ENCODE measurements at places on chromosomes 12 and 14.

- no peak for DNase-seq
Observed at GRCh38 chr12:110379631-110380030, 23.9 kb downstream of the ANAPC7 start.

DNA sequence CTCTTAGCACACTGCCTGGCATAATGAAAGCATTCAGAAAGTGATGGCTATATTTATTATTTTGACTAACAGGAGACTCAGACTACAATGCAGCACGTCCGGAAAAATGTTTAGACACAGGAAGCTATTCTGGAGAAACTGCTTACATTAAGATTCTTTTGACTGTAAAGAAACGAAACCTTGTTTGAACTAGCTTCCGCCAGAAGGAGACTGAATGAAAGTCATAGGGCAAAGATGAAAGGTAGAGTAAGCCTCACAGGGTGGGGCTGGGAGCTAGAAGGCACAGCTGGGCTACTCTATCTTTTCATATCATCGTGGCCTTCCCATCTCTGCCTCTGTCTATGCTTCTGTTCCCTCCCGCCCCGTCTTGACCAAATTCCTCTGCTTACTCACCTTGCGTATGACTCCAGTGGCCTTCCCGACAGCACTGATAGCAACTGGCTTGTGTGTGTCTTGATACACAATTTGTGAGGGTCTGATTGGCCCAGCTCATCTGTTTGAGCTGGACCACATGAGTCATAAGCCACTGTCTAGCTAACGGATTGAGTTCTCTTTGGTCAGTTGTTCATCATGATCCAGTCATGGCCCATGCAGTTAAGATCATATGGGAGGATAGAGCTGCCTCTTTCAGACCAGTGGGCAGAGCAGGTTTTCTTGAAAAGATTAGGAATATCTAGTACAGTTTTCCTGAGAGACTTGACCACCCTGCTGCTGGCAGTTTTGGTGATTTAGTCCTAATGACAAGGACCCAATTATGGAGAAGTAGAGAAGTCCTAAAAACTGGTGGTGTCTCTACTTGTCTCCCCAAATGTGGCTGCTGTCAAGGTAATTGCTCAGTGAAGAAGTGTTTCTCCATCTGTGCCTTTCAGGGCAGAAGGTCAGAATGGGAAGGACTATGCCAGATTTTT is 151.5 kb upstream of the SLC38A2 start:
- DNase-seq = no peak

- no peak for DNase-seq
Observed at GRCh38 chr12:58408516-58408915, 467.1 kb downstream of the ATP23 start.

DNA sequence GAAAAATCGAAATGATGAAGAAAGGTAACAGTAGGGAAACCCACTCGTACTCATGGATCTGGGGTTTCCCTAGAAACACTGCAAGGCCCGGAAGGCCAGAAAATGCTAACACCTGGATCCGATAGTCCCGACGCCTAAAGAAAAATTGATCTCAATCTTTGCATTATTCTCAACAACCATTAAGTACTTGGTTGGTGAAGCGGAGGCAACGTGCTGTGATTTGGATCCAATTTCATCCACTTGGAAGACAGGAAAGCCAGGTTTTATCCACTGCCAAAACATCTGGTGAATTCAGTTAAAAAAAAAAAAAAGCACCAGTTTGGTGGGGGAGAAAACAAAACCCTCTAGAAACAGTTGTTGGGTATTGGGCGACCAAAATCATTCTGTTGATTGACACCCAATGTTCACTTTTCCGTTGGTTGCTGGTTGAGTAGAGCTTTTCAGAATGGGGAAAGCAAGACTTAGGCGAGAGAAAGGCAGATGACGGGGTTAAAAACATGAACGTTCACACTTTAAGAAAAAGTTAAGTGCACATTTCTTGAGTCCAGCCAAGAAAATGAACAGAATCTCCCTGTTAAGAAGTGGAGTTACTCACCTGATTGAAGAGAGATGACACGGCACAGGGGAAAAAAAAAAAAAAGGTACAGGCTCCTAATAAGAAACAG is 41.9 kb upstream of the MED13L start:
- no peak for DNase-seq

DNA sequence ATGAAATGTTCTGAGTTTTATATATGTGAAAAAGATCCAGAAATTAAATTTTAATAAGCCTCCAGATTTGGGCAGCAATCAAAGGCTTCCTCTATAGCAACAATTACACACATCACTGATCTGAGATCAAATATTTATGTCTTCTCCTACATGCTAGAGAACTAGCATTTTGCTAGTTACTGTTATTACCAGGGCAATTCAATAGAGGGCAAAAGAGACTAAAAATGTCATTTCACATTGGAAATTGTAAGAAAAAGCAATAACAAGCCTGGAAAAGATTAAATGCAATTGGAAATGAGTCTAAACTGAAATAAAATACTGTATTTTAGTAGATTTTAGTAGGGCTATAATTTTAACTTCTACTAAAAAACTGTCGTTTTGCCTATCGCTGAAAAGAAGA is 32.6 kb upstream of the ANO6 start:
- DNase-seq = no peak

GRCh38 chr12:108400481-108400880 is 61.4 kb upstream of the CMKLR1 start:
- DNase-seq = no peak

DNA sequence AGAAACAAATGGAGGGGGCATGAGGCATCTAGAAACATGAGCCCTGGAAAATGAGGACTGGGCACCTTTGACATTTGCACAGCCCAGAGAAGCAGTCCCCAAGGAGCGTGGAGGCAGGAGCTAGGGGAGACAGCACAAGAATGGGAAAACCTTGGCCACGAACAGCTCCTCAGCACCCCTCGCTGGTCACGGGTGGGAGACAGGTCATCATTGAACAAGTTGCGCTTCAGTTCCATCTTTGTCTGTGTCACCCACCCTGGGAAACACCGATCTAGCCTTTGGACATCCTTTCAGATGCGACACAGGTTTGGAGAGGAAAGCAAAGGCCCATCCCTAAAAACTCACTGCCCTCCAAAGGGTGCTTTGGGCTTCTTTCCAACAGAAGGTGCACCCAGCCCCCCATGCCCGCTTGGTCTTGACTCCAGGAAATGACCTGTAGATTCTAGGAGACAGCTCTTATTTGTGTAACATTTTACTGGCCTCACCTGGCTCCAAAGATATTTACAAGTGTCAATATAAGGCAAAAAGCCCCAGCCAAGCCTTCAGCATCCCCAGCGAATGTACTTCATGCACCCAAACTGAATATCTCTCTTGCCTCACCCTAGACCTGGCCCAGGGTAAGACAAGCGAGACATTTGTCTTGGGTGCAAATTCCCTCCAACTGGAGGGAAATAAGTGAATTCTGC is 28.8 kb upstream of the CLMN start:
- DNase-seq = no peak

DNA sequence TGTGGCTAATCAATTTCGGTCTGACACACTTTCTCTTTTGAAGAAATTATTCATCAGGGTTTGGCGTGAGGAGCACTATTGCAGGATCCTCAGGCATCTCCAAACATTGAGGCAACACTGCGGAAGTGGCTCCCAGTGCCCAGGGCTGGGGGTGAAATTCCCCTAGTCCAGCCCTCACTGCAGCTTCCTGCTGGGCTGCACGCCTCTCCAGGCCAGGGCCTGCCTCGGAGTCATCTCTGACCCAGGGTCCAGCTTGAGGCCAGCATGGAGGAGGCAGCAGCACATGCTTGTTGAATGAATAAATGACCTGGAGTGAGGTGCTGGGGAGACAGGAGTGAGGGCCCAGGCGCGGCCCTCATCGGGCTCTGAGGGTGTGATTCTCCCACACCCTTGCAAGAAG is 36.0 kb upstream of the TDRD9 start:
- DNase-seq = no peak

DNA sequence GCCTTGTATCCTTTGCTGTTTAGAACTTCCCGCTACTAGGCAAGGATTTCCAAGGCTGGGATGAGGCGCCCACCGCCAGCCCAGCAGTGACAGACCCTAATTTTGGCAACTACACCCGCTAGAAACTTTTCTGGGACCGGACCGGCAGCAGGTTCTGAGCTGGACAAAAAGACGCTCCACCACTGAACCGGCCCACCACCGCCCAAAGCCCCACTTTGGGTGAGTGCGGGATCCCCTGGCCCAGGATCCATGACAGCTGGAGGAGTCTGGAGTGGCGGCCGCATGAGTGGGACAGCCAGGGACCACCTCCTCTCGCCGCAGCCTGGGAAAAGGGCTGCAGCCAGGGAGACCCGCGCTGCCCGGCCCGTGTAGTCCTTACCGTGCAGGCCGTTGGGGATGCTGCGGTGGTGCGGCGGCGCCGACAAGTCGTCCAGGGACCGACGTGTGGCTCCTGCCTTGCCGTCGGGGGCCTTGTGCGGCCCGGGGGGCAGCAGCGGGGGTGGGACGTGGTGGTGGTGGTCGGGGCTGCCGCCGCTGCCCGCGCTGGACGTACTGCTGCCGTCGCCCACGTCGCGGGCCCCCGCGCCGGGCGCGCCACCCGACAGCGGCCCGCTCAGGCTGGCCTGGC is 1.1 kb downstream of the CCDC85C start:
- DNase-seq = no peak

GRCh38 chr12:93413064-93413463 is 28.7 kb downstream of the UBE2N start:
- DNase-seq = no peak

DNA sequence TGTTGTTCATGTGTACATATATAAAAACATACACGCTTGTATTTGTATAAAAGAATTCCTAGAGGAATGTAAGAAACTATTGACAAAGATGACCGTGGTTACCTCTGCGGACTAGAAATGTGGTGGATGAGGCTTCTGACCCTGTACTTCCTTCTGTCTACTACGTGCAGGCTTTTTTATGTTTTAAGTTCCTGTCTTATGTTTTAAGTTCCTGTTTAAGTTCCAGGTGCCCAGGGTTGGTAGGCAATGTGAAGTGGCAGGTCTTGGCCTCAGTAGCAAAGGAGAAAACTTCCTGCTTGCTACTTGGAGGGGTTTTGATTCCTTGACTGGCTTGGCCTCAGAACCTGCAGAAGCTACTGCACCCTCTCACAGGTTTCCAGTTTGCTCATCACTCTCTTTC is 11.6 kb downstream of the POMT2 start:
- no peak for DNase-seq

DNA sequence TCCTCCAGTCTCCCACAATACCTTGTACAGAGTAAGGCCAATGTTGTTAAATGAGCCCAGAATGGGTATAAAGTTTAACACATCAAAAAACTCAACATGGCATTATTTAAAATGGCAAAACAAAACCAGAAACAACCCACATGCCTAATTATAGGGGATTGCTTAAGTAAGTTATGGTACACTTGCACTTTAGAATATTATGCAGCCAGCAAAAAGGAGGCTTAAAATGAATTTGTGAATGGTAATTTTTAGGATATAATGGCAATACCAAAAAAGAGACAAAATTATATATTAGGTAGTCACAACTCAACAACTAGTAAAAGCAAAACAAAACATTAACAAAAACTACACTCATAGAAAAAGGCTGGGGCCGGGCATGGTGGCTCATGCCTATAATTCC is 39.7 kb downstream of the SYNE3 start:
- DNase-seq = no peak

DNA sequence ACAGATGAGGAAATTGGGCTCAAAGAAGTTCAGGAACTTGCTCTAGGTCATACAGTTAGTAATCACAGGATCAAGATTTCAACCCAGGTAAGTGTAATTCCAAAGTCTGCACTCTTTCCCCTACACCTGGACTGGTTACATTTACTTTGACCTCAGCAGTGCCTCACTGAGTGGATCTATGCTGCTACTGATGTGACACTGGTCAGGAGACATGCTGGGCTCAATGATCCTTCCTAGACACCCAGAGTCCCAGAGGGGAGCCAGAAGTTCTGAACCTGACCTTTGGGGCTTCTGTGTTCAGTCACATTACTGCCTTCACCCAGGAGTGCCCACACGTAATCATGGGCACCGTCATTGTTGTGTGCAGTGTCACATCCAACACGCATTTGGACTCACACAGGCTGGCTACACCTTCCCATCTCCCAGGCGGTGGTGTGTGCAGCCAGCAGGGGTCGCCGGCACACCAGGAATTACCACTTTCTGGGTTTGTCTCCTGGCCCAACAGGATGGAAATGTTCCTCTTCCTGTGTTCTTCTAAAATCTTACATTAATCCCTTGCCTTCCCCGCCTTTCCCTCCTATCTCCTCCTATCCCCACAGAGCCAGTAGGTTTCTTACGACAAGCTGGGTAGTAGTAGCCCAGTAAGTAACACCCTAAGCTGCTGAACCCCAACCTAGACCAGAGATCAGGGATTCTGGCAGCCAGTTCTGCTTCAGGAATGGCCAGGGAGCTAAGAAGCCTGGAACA is 25.6 kb downstream of the CALCOCO1 start:
- peak; percentile 66 for DNase-seq

DNA sequence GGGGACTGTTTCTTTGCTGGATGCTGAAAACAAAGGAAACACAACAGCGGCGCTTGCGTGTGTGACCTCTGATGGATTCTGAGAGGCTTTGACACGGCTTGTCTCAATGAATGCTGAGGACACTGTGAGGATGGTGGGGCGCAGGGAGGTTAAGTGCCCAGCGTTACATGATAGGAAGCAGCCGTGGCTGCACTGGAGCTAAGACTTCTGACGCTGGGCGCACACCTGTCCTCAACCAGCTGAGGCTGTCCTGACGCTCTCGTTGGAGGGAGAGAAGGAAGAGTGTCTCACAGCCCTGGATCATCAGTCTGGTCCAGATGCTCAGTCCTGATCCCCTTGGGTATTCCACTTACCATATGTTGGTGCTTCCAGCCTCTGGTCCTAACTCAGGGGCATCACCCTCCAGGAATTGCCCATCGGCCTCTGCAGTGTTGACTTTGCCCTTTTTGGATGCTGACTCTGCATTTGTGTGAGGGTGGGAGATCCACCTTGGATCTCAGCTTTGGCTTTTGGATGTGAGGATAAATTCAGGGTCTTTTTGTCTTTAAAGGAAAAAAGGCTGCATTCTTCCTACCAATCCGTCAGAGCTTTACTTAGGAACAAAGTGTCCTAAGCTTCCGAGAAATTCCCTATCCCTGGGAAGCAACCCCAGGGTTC is 125.2 kb downstream of the ZNF664 start:
- no peak for DNase-seq

DNA sequence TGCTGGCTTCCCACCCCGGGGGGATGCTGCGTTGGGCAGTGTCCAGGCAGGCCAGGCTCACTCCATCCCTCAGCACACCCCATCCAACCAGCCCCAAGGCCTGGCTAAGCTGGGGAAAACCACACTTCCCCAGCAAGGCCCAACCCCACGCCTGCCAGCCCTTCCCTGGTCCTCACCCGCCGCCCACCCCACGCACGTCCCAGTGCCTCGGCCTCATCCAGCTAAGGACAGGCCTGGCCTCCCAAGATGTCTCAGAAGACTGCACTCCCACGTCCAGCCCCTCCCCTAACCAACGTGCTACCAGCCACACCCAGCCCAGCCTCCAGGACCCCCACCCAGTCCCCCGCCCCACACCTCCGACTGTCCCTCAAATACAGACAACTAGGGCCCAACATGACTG is 9.8 kb downstream of the JAG2 start:
- DNase-seq = no peak
